ENCODE measurements at places on chromosomes 1 and 21. TPM values are rescaled to one million over a fixed set of nuclear protein-coding genes. Genes with fewer than 3 reads are reported as not detected.

GRCh38 chr1:56227886-56228285 is 351.5 kb downstream of the PLPP3 start:
- H3K36me3 ChIP-seq = no peaks in the 10 kb centered on the region
- H3K4me3 ChIP-seq = no peak overlapping the region
- H3K27me3 ChIP-seq = no peaks in the 10 kb centered on the region
- no peak for DNase-seq

DNA sequence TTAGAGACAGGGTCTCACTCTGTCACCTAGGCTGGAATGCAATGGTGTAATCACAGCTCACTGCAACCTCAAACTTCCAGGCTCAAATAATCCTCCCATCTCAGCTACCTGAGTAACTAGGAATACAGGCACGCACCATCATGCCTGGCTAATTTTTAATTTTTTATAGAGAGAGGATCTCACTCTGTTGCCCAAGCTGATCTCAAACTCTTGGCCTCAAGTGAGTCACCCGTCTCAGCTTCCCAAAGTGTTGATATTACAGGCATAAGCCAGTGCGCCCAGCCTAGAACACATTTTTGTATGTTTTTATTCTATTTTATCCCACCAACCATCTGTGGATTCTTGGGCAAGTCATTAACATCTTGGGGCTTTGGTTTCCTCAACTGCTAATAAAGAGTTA is 100.5 kb downstream of the AK5 start:
- no peak for DNase-seq
- H3K4me3 ChIP-seq = no peak overlapping the region
- no peaks in the 10 kb centered on the region for H3K27me3 ChIP-seq

GRCh38 chr21:45451091-45451740 is 46.3 kb downstream of the COL18A1 start:
- H3K27me3 ChIP-seq = peaks cover 21% of the 10 kb centered on the region
- no peak for DNase-seq
- H3K4me3 ChIP-seq = no peak overlapping the region
- H3K27ac ChIP-seq = no peak overlapping the region
- no peaks in the 10 kb centered on the region for H3K4me1 ChIP-seq

GRCh38 chr1:147463022-147463421 is 78.3 kb upstream of the BCL9 start:
- H3K4me3 ChIP-seq = no peak overlapping the region
- H3K27me3 ChIP-seq = peaks cover 23% of the 10 kb centered on the region
- no peaks in the 10 kb centered on the region for H3K4me1 ChIP-seq
- no peak overlapping the region for H3K27ac ChIP-seq
- H3K36me3 ChIP-seq = no peaks in the 10 kb centered on the region

DNA sequence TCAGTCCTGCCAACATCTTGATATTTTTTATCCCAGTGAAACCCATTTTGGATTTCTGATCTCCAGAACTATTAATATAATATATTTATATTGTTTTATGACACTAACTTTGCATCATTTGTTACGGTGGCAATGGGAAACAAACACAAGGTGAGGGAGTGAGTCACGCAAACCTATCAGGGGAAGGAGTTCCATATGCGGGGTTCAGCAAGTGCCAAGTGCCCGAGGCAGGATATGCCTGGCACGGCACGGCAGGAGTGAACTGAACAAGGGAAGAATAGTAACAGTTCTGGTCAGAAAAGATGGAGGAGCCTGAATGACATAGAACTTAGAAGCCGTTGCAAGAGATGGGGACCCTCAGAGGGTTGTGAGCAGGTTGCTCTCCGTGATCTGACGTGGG is 7.7 kb upstream of the IL10RB start:
- no peak overlapping the region for H3K4me3 ChIP-seq
- H3K27ac ChIP-seq = peak overlapping the region; percentile 57
- H3K4me1 ChIP-seq = peaks cover 29% of the 10 kb centered on the region

Gene KCNJ9
- total RNA-seq = not detected

Gene SPATA1
- total RNA-seq = not detected

DNA sequence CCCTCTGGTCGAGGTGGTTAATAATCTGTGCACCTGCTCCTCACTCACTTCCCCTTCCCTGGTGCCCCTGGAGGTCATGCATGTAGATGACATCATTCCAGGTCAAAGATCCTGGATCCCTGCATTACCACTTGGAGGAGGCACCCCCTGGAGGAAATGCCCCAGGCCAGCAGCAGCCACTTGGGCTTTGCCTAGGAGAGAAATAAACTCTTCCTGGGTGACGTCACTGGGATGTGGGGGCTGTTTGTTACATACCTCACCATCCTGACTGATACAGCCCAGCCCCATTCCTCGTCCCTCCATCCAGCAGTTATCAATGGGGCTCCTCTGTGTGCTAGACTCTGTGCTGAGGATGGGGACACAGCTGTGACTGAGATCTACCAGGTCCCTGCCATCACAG is 433.6 kb downstream of the PTPRU start:
- no peak overlapping the region for H3K27ac ChIP-seq
- H3K4me3 ChIP-seq = no peak overlapping the region
- H3K4me1 ChIP-seq = no peaks in the 10 kb centered on the region
- peaks cover 3% of the 10 kb centered on the region for H3K36me3 ChIP-seq
- H3K27me3 ChIP-seq = peaks cover 57% of the 10 kb centered on the region

GRCh38 chr1:32066489-32066873 is 6.3 kb upstream of the TMEM39B start:
- H3K36me3 ChIP-seq = no peaks in the 10 kb centered on the region
- peaks cover 5% of the 10 kb centered on the region for H3K4me1 ChIP-seq
- no peak overlapping the region for H3K4me3 ChIP-seq

Gene AK5
- total RNA-seq = 2.7 TPM

DNA sequence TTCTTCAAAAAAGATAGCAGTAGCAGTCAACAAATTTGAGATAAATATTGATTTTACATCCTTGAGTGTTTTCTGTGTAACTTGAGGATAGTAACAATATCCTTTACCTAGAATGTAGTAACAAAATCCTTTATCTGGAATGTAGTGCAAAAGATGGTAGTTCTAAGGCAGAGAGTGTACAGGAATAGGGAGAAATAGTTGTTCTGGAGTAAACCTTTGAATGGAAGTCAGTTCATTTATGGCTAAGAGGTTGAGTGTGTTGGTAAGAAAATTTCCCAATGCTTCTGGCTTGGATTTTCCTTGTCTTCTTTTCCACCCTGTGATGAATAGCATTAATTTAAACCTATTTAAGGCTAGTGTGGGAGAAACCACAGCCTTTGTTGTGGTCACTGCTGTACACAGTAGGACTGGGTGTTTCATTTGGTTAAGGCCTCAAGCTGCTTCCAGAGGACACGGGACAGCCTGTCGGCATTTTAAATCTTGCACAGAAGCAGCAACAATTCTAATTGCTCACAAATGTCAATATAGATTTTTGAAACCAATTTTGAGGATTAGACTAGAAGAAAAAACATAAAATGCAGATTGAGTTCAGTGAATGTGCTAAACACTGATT is 11.3 kb downstream of the NFIA start:
- no peak overlapping the region for H3K27ac ChIP-seq
- H3K27me3 ChIP-seq = no peaks in the 10 kb centered on the region
- no peak for DNase-seq
- H3K4me1 ChIP-seq = peaks cover 10% of the 10 kb centered on the region
- peaks cover under 1% of the 10 kb centered on the region for H3K36me3 ChIP-seq
- no peak overlapping the region for H3K4me3 ChIP-seq

DNA sequence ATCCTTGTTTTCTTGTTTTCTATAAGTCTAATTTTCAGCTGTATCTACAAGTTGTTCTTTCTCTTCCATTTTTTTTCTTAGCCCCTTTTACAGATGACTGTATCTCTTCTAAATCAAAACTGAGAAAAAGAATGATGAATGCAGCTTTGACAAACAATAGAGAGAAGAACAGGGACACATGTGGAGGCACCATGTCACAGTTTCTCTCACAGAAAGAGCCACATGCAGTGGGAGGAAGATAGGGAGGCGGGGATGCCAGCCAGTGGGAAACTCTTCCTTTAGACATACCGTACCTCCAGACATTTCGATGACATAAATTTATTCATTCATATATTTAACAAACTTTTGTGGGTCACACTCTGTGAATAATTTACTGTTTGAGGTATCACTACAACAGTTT is 45.5 kb downstream of the NME7 start:
- H3K27ac ChIP-seq = no peak overlapping the region
- H3K36me3 ChIP-seq = peaks cover 2% of the 10 kb centered on the region
- H3K27me3 ChIP-seq = no peaks in the 10 kb centered on the region

DNA sequence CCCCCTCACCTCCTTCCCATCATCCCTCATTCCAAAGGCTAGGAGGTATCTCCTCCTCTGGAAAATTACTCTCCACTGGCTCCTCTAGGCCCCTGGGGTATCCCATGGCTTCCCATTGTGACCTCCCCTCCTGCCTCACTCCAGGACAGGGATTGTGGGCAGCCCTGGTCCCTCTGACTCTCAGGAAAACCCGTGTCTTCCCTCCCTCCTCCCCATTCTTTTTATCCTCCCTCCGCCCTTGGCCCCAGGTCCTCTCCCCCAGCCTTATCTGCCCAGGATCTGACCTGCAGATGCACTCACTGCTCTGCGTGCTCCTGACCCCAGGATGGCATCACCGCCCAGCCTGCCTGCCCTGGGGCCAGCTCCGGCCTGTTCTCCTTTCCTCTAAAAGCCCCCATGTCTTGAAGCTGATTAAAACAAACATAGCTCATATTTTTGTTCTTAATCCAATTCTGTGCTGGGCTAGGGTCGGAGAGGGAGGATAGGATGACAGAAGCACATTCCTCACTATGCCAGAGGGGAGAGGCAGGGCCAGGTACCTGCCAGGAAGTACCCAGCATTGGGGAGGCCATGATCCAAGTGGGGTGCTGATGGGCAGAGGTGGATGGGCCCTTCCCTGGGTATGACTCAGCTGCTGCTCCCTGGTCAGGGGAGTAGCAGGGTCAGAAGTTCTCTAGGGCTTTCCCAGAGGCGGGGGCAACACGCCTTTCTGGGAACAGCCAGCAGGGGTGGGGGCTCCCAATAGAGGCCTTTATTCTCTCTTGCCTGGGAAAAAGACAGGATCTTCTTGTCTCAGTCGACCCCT is 13.8 kb upstream of the UBL4B start:
- no peak overlapping the region for H3K27ac ChIP-seq
- peaks cover 34% of the 10 kb centered on the region for H3K27me3 ChIP-seq
- DNase-seq = no peak
- H3K4me1 ChIP-seq = no peaks in the 10 kb centered on the region

DNA sequence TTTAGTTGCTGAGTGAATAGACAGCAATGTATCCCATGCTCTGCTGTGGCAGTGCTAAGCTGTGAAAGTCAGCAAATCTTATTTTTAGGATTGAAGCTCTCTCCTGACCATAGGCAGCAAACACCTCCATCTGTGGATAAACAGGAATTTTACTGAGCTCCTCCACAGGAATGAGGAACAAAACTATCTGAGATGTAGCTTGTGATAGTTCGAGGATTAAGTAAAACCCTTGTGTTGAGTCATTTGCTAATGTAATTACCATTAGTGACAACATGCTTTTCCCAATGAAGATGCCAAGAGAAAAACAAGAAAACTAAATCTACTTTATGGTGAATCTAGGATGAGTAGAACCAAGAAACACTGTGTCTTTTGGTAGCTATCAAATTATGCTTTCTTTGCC is 122.7 kb downstream of the CLEC20A start:
- H3K36me3 ChIP-seq = peaks cover 2% of the 10 kb centered on the region
- H3K4me3 ChIP-seq = no peak overlapping the region
- H3K4me1 ChIP-seq = peaks cover 2% of the 10 kb centered on the region

Gene GBP5
- total RNA-seq = 122 TPM

DNA sequence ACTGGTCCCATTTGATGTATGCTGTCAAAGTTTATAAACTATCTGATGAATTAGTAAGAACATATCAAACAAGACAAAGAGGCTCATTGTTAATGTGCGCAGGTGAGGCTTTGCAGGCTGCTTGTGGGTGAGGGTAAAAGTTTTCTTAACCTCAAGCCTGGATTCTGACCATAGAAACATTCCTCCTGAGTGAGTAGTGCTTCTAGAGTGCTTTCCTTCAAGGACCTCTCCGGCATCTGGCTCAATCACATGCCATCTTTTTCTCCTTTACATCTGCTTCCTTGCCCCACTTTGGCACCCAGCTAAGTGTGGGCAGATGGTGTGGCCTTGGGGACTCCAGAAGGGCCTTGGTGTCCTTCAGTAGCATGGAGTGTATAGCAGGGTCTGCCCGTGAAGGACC is 104.0 kb downstream of the ROR1 start:
- no peaks in the 10 kb centered on the region for H3K36me3 ChIP-seq
- peaks cover 36% of the 10 kb centered on the region for H3K27me3 ChIP-seq
- DNase-seq = no peak
- no peak overlapping the region for H3K4me3 ChIP-seq
- no peaks in the 10 kb centered on the region for H3K4me1 ChIP-seq

DNA sequence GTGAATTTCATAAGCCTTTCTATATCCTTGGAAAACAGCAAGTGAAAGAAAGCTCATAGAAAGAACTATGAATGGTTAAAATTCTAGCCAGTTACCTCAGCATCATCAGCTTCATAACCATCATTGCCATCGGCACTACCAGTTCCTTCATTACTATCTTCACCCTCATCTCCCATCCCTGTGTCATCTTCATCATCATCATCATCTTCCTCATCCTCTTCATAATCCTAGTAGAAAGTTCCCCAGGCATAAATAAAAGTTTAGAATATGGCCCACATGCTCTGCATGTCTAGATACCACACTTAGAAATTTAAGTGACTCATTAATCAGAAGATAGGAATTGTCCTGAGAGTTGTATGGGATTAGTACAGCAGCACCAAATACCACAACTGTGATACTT is 49.0 kb downstream of the TPR start:
- no peak overlapping the region for H3K4me3 ChIP-seq
- peak overlapping the region; percentile 63 for H3K27ac ChIP-seq
- peaks cover 17% of the 10 kb centered on the region for H3K36me3 ChIP-seq

- H3K27ac ChIP-seq = no peak overlapping the region
- peaks cover 12% of the 10 kb centered on the region for H3K4me1 ChIP-seq
- H3K27me3 ChIP-seq = no peaks in the 10 kb centered on the region
- H3K36me3 ChIP-seq = peaks cover 11% of the 10 kb centered on the region
- no peak for DNase-seq
Measured at GRCh38 chr21:29329406-29329805, 30.7 kb downstream of the BACH1 start.

- peaks cover 4% of the 10 kb centered on the region for H3K36me3 ChIP-seq
- no peak for DNase-seq
- H3K27me3 ChIP-seq = peaks cover 34% of the 10 kb centered on the region
Measured at GRCh38 chr1:5743435-5744095, 248.7 kb downstream of the NPHP4 start.

Gene TACSTD2
- total RNA-seq = 0.23 TPM

DNA sequence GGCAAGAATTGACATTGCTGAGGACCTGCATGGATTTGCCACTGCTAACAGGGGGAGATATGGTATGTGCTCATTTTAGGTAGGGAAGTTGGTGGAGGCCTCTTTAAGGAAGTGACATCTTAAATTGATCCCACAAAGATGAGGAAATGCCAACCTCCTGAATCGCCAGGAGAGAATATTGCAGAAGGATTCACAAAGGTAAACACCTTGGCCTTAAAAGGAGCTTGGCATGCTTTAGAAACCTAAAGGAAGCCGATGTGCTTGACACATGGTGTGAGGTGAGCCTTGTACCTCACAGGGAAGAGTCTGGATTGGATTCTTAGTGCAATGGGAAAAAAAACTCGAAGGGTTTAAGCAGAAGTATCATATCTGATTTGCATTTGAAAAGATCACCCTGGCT is 470.5 kb upstream of the DAB1 start:
- H3K4me3 ChIP-seq = no peak overlapping the region
- no peak overlapping the region for H3K27ac ChIP-seq
- DNase-seq = no peak
- H3K27me3 ChIP-seq = peaks cover 30% of the 10 kb centered on the region
- H3K36me3 ChIP-seq = no peaks in the 10 kb centered on the region

Gene PRAMEF33
- total RNA-seq = not detected

Measured in T-helper 17 cell (primary cell).